GDM1 (cell line): ENCODE measurements at places on chromosomes 3 and 15.

DNA sequence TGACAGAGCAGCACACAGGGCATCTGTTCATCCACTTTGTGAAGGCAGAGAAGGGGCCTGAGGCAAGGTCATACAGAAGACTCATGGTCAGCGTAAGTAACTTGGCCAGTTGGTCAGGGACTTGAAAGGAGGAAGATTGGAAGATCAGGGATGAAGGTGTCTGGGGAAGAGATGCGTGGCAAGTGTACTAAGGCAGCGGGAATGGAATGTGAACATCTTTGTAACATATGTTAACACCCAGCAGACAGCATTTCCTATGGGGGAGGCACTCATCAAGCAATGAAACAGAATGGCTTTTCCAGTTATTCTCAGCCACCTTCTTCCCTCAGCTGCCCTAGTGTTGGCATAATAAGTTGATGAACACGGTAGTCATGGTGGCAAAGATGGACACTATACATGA lies 7.8 kb upstream of the RFC4 start:
- DNase-seq, result no peak

GRCh38 chr3:186790261-186790981 lies 7.0 kb downstream of the EIF4A2 start:
- DNase-seq, result no peak

DNA sequence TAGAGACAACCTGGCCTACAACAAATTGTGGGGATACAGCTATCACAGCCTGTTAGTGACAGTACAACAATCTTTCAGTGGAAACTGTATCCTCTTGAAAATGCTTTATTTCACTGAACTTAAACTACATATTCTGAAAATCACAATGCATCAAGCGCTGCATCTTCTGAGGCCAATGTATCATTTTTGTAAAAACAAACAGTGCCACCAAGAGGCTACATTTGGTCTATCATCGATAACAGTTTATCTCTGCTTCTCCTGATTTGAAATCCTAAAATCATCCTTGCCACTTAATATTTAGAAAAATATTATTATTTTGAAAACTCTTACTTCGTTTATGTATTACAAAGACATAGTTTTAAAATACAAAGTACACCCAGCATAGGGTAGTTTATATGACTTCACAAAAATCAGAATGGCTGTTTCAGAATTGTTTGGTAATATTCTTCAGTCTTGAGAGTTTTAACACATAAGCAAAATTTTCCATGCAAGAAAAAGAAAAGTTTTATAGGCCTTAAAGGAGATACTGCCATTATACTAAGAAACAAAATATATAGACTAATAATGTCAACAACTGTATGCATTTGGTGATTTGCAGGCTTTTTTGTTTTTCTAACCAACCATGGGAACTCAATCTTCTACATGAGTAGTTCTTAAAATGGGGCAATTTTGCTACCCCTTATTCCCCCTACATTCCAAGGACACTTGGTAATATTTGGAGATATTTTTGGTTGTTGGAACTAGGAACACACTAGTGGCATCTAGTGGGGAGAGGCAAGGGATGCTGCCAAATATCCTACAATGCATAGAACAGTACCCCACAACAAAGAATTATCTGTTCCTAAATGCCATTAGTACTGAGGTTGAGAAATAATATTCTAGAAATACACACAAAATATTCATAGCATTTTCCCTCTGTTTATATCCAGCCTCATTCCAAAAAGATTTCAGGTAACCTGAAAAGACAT lies 42.3 kb downstream of the WDR72 start:
- DNase-seq, result no peak

GRCh38 chr3:66312039-66312438 lies 91.2 kb downstream of the SLC25A26 start:
- DNase-seq, result no peak

DNA sequence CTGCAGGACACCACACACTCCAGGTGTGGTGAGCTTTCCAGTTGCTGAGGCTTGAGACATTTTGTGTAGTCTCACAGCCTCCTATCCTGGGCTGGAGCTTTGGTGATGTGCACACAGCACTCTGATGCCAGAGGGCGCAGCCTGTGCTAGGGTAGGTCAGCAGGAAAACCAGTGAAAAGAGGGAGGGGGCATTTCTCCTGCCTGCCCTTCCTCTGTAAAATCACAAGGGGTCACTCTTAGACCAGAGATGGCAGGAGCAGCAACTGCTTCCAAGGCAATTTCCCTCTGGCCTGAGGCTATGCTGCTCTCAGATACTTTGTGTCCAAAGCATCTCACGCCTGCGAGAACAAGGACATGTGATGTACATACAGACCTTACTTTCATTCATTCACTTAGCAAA lies 16.5 kb upstream of the MUSTN1 start:
- no peak for DNase-seq

- DNase-seq, result peak; percentile 56
Measured at GRCh38 chr3:44235604-44236484, 5.8 kb upstream of the TOPAZ1 start.

DNA sequence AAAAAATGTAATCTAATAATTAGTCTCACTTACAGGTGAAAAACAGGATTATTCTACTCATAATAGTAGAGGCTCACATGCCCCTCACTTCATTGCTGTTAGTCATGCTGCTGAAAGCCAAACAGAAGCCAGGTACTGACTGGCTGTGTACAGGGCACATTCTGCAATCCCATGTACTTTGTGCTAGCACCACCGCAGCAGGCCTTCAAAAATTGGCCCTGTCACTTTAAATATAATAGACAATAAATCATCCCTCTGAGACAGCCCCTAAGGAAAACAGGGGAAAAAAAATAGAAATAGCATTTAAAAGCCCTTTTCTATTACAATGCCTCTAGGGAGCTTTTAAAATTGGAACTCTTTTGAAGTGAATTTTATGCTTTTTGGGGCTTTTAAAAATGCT lies 723.8 kb downstream of the TUSC7 start:
- no peak for DNase-seq

DNA sequence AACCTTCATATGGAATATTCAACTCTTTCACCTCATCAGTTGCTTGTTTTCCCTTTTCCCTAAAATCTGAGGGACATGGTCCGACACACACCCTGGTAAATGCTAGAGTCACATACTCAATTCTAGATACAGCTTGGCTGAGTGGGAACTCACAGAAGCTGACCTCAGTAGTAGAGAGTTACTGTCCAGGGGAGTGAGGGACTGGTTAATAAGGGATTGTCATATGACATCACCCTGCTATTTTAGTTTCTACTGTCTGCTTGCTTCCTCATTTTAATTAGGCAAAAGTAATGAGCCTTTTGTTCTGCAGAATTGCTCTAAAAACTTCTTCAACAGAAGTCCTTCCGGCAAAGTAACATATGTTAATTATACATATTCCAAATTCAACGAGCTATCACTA lies 244.5 kb downstream of the ZIC4 start:
- no peak for DNase-seq

DNA sequence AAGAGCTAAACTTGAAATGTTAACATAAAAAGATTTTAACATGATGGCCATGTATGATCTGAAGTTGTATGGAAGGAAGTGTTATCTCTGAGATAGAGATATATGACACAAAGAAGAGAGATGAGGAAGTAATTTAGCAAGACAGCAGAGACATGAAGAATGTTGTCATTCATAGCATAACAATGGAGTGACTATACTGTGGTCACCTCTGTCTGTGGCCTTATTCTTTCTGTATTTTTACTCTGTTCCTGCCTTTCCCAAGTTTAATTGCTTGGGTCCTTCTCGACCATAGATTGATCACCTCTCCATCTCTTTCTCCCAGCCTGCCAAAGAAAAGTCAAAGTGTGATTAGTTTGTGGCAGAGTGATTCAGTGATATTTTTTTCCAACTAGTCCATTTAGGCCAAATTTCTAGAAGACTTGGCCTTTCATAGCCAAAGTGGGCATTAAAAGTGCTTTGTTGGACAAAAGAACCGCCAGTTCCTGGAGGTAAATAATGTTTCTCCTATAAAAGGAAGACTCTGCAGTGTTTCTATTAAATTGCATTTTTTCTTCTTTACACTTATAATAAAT lies 711.9 kb downstream of the CADM2 start:
- DNase-seq, result no peak

GRCh38 chr3:8506571-8507061 lies 5.0 kb downstream of the LMCD1 start:
- no peak for DNase-seq

DNA sequence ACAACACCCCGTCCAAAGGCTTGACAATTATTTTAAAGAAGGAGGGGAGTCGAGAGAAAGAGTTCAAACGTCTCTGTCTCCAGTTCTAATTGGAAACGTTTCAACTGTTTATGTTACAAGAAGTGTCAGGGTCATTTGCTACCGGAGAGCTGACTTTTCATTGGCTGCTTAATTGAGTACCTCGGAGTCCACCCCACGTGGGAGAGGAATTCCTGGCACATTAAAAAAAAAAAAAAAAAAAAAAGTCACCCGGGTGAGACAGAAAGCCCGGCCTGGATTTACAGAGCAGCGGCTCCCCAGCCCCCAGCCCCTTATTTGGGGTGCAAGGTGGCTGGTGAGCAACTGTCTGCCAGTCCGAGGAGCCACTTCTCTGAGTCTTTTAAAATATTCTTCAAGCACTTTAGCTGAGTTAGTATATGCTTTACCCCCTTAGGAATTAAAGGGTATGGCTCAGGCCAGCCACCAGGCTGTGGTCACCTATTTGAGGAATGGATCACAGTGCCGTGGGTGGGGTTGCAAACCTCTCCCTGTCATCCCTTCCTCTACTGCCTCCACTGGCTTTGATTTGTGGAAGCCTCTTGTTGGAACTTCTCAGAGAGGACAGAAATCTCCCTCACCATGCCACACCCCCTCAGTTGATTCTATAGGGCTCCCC lies 3.9 kb upstream of the TLE3 start:
- peak; percentile 84 for DNase-seq

- no peak for DNase-seq
Measured at GRCh38 chr3:109831403-109831802, 494.1 kb upstream of the DPPA4 start.

DNA sequence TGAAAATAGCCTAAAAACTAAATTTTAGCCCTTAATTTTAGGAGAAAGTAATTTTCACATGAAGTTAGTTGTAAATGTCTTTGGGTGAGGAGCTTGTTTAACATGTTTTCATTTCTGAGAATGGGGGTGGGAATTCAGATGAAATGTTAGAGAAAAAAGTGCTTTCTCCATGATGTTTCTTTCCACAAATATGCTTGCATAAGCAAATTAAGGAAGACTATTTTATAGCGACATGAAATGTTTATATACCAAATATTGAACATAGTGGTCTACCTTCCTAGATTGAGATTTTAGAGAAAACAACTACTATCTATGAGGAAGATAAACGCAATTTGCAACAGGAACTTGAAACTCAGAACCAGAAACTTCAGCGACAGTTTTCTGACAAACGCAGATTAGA lies 13.0 kb upstream of the RPLP1 start:
- DNase-seq, result no peak

DNA sequence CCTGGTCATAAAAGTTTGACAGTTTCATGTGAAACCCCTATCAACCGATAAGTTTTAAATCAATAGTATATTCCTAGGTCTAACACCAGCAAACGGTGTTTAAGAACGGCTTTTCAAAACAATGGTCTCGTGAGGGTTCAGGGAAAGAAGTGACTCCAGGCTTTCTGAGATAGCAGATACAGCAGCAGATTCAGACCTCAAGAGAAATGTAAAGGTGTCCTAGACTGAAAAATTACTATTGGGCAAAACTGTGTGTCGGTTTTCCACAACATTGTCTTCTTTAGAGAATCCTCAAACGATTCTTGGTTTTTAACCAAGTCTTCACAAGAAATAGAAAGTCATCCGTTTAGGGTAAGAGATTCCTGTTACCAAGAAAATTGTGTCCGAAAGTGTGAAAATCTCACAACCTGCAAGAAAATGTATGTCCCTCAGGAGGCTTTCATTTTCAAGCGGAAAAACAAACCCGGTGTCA lies 1.2 kb downstream of the SETD2 start:
- DNase-seq, result no peak

DNA sequence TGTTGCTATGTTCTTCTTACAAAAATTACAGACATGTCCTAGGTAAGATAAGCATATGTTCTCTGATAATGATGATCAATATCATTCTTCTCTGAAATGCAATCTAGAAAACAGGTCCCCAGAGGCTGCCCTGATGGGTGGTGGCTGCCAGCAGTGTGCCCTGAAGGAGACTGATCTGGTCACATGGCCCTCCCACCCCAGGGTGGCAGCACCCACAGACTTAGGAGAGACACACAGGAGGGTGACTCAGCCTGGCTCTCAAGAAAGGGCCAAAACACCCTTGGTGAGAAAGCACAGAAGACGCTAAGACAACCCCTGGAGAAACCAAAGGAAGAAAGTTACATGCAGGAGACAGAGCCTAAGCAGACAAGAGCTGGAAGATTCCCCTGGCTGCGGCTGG lies 203.7 kb downstream of the TJP1 start:
- no peak for DNase-seq

DNA sequence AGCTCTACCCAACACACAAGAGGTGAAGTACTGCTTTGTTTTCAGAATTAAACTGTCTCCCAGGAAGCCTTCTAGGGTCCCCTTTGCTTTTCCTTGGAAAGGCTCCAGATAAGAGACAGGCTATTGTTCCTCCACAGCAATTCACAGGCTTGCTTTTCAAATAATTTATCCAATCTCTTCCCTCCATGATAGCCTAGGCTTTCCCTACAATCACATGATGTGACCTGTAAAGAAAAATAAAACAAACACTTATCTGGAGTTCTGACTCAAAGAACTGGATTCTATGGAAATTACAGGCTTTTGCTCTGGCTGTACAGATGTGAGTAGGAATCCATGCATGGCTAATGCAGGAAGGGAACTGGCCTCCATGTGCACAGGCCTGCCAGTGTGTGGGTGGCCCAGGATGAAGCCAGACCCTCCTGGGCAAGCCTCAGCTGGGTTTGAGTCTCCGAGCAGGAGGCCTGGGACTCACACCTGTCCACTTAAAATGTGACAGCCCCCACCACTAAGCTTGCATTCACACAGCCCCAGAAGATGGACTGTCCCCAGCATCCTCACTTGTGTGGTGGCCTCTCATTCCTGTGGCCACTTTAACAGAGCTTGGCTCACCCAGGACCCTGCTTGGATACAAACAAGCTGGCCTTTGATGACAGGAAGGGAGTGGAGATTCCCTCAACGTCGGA lies 75.8 kb upstream of the LEKR1 start:
- DNase-seq, result no peak

DNA sequence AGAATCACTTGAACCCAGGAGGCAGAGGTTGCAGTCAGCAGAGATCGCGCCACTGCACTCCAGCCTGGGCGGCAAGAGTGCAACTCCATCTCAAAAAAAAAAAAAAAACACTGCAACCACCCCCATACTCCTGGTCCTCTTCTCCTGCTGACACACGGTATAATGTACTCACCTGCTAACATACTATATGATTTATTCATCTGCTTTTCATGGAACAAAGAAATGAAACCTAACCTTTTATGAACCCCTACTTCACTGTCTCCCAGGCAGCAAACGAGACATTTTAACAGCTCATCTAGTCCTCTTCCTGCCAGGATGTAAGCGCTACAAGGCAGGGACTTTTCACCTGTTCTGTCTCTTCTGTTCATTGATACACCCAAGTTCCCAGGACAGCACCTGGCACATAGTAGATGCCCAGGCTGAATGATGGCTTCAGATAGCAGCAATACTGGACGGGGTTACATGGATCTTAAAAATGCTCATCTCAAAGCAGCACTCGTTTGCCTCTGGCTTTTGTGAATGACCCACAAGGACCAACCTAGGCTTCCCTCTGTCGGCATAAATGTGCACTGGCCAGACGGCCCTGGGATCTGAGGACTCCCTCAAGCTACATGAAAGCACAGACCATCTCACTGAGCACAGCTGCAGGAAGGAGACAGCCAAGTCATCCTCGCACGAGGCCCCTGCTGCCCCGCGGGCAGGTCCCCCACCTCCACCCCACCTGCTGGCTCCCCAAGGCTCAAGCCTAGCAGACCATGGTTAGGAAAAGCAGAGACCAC lies 20.3 kb downstream of the XXYLT1 start:
- DNase-seq, result no peak

GRCh38 chr15:22870865-22871264 lies 32.4 kb downstream of the NIPA2 start:
- no peak for DNase-seq
